ENCODE measurements at places on chromosomes 3 and 15.

DNA sequence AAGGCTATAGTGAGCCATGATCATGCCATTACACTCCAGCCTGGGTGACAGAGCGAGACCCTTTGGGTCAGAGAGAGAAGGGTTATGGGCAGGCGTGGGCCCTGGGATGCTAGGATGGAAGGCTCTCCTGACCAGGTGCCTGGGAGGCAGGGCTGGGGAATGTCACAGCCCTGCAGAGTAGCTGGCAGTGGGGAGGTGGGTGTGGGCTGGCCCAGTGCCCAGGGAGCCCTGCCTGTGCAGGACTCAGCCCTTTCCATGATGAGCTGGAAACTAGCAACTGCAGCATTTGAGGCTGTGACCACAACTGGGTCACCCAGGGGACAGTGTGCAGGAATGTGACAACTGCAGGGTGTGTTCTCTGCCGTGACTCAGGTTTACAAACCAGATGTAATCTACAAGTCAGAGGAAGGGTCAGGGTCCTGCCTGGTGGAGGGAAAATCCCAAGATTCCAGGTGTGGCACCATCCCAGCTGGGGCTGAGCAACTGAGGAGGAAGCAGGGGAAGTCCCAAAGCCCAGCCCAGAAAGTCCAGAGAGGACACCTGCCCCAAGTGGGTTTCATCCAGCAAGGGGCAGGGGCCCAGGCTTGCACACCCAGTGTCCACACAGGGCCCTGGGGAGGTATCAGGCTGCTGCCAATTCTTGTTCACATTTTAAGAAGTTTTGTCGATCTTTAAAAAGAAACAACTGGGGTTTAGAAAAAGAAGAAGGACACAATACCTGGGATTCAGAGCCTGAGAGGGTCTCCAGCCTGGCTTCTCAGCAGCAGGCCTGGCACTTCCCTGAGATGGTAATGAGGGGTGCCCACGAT, 45.5 kb downstream of the SLC28A1 start:
- no peak for DNase-seq

DNA sequence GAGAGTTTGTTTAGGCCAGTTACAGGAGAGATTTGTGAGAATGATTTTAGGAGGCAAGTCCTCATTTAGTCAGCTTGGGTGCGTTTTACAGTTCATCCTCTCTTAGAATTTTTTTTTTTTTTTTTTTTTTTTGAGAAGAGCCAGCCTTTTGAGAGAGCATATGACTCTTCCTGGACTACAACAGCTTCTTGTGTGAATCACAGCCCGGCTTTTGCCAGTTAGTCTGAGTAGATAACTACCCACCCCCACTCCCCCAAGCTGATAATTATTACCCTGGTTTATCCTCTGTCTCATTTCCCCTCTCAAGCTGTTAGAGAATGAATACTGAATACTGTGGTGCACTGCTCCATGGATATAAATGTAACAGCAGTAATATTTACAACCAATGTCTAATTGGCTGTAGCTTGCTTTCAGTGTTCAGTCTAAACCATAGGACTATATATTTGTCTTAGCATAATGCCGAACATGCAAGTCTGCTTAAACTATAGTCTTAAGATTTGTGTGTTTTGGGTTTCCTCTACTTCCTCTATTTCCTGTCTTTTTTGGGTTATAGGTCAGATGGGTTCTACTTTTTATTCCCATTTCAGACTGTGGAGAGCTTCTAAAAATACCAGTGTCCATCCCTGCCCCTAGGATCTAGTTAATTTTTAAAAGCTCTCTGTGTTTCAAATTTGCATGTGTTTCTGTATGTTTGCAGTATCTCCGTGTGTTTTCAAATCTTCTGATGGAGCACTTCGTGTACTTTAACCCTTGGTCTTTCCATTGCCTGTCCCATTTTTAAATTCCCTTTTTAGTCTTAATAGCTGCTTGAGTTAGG, 8.0 kb downstream of the CHD2 start:
- DNase-seq = peak; percentile 78

- no peak for DNase-seq
These were observed 75.8 kb downstream of the FBLN2 start for GRCh38 chr3:13624671-13625125.

- DNase-seq = no peak
These were observed 63.6 kb downstream of the ZNF621 start for GRCh38 chr3:40588406-40588805.

GRCh38 chr3:13496879-13497278, 16.8 kb downstream of the HDAC11 start:
- no peak for DNase-seq

DNA sequence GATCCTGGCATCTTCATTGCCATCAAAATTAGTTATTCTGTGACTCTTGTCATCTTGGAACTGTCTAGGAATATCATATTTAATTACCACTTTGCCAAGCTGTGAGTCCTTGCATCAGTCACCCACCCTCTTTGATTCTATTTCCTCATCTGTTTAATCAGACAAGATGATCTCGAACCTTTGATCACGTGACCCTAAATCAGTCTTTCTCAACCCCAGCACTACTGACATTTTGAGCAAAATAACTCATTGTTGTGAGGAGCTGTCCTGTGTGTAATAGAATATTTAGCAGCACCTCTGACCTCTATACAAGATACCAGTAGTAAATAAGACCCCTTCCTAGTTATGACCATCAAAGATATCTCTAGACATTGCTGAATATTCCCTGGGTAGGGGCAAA, 343.4 kb upstream of the ARPP21 start:
- no peak for DNase-seq

DNA sequence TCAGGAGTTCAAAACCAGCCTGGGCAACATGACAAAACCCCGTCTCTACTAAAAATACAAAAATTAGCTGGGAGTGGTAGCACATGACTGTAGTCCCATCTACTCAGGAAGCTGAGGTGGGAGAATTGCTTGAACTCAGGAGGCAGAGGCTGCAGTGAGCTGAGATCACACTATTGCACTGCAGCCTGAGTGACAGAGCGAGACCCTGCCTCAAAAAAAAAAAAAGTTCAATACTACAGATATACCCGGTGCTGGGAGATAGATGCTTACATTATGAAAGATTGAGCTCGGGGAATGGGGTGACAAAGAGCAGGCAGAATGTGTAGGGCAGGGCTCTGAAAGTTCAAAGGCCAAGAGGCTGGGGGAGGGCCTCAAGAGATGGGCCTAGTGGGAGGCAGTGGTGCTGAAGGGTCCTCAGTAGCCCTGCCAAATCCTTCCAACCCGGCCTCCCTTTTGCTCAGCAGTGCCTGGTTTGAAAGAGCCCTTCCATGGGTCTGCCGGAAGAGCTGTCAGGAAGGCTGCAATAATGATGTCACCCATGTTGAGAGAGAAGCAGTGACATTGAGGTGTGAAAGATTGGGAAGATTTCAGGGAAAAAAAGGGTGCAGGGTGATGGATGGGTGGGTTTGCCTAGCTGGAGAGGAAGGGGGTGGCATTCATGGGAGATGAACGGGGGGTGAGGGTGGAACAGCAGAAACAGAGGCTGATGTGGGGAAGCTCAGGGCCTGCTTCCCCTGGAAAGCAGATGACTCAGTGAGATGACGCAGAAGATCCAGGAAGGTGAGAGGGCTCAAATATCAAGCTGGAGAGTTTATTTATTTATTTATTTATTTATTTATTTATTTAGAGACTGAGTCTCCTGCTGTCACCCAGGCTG, 20.0 kb upstream of the IREB2 start:
- no peak for DNase-seq

DNA sequence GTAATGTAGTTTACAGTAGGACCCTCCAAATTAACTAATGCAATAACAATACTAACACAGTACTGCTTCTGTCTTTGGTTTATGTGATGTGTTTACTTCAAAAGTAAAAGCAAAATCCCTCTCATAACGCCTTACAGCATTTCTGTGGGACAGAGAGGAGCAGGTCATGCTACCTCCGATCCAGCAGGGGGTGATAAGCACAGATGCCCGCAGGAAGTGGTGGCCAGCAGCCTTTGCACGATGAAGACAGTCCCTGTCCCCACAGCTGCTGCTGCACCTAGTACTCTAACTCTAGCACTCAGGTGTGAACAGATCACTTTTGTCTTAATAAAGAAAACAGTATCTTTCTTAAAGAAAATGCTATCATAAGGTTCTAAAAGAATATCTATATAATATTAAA, 38.3 kb downstream of the ANO10 start:
- no peak for DNase-seq

DNA sequence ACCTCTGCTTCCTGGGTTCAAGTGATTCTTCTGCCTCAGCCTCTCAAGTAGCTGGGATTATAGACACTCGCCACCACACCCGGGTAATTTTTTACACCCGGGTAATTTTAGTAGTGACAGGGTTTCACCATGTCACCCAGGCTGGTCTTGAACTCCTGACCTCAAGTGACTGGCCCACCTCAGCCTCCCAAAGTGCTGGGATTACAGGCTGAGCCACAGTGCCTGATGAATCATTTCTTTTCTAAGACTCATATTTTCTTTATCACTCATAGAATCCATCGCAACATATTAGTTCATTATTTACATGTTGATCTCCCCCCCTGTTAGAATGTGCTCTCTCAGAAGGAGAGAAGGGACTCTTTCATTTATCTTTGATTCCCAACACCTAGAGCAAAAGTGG, 109.5 kb upstream of the PTPRG start:
- DNase-seq = no peak

DNA sequence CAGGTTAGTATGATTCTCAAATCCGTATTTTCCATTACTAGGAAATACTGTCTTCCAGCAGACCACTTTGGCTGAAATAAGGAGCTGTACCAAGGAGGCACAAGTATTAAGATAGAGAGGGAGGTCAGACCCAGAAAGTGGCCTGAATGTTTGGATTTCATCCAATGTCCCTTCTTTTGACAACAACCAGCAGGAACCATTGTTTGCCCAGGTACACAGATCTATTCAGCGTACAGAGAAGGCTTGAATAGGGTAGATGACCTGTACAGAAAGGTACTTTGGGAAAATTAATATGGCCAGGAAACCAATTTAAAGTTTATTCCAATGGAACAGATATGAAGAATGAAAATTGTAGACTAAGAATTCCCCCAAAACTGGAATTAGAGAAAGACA, 12.6 kb downstream of the MTHFS start:
- DNase-seq = no peak

- no peak for DNase-seq
These were observed 76.1 kb upstream of the CMSS1 start for GRCh38 chr3:99741588-99741987.

- DNase-seq = peak; percentile 2
These were observed 822 bp downstream of the ZNF385D start for GRCh38 chr3:21750080-21750696.

GRCh38 chr15:51172193-51172592, 77.5 kb upstream of the TNFAIP8L3 start:
- DNase-seq = peak; percentile 11

- DNase-seq = no peak
These were observed 18.3 kb upstream of the NUDT16 start for GRCh38 chr3:131363275-131363674.

- no peak for DNase-seq
These were observed 31.1 kb downstream of the VGLL4 start for GRCh38 chr3:11612515-11613188.

DNA sequence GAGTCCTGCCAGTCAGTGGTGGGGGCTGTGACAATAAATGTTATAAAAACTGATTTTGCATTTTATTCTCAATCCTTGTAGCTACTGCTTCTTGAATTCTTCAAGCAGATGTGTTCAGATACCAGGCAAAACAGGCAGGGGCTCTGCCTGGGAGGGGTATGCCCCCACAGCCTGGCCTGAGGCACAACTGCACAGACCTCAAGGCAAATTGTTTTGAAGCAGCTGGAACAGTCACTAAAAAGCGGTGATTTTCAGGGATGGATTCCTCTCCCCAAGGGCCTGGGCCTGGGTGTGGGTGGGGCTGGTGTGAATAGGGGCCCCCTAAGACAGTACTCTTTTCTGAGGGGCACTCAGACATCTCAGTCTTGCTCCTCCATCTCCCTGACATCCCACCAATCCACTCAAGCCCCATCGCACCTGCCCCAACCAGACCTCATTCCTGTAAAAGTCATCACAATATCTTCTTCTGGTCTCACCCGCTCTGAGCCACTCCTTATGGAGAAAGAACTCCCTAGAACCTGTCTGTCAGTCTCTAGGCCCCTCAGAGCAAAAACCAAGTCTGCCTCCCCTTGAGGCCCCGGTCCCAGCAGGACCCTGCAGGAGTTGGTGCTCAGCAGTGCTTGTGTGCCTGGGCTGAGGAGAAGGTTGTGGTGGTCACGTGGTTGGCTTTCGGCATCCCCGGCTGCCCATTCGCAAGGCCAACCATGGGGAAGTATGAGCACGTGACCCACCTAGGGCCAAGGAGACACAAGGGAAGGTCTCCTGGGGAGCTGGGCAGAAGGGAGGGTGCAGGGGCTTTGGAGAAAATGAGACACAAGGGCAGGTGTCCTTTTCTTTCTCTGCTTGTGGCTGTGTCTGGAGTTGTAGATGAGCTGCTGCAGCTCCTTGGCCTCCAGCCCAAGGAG, 2.9 kb upstream of the PSTPIP1 start:
- no peak for DNase-seq

DNA sequence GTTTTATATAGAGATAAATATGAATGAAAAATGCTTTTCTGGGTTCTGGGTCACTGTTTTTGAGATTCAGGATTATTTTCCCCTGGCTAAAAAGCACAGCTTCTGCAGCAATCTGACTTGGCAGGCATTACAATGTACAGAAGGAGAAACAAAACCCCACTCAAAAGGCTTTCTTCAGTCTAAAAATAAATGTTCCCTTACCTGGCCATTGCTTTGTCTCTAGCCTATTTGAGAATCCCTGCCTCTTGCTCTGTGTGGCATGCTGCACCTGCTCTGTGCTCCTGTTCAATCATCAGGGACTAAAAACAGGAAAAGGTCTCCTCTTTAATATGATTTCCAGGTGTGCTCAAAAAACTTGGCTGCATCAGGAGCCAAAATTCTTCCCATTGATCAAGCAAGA, 187.4 kb upstream of the STAC start:
- DNase-seq = no peak

DNA sequence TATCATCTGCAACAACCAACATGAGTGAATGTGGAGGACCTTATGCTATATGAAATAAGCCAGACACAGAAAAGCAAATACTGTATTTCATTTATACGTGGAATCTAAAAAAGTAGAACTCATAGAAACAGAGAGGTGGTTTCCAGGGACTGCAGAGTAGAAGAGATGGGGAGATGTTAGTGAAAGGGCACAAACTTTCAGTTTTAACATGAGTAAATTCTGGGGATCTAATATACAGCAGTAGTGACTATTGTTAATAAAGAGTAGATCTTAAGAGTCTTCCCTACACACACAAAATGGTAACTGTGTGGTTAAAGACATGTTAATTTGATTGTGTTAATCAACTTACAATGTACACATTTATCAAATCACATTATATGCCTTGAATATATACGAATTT, 20.9 kb upstream of the MELTF start:
- no peak for DNase-seq

DNA sequence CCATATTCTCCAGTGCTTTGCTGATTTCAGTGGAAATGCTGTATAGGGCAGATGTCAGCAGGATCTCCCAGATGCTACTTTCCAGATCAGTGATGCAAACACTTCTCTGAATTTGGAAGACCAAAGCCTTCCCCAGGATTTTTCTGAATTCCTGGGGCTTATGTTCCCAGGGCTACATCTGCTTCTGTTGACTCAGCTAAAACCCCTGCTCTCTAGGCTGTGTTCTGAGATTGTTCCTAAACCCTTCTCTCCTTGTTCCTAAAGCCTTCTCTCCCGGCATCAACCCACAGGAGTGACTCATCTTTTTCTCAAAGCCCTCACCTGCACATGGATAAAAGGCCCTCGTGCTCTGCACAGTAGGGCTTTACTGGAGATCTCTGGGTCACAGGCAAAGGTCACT, 35.5 kb downstream of the FAH start:
- DNase-seq = peak; percentile 55

All from fibroblast of villous mesenchyme (primary cell).